ENCODE measurements at places on chromosomes 12 and 14.

GRCh38 chr14:22561661-22562579 is 27.1 kb downstream of the DAD1 start:
- DNase-seq: peak; percentile 56

DNA sequence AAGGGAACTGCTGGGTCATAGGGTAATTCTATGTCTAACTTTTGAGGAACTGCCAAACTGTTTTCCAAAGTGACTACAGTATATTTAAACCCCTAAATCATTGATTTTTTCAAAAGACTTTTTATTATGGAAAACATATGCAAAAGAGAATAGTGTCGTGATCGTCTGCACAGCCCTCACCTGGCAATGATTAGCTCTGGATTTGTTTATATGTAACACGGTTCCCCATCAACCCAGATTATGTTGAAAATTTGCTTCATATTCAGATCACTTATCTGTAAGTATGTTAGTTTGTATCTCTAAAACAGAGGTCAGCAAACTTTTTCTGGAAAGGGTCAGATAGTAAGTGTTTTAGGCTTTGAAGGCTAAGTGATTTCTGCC is 52.7 kb downstream of the CCDC92 start:
- DNase-seq: no peak

DNA sequence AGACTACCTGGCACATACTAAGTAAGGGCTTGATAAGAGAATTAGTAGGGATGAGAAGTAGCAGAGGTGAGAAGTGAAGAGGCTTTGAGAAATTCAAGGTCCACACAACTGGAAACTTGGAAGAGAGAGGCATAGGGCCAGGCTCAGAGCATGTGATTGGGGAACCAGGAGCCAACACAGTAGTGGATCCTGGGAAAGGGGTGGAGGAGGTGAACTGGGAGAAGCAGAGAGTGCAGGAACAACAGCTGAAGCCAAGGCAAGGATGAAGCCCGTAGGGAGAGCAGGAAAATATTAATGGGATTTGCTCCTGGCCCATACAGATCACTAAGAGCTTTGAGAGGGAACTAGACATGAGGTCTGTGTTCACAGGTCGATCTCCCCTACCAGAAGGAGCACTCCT is 1.4 kb upstream of the ITGB7 start:
- no peak for DNase-seq

- DNase-seq: no peak
Measured at GRCh38 chr14:83826838-83827237, 1703.1 kb upstream of the FLRT2 start.

GRCh38 chr14:104388541-104389325 is 190.8 kb upstream of the C14orf180 start:
- no peak for DNase-seq

DNA sequence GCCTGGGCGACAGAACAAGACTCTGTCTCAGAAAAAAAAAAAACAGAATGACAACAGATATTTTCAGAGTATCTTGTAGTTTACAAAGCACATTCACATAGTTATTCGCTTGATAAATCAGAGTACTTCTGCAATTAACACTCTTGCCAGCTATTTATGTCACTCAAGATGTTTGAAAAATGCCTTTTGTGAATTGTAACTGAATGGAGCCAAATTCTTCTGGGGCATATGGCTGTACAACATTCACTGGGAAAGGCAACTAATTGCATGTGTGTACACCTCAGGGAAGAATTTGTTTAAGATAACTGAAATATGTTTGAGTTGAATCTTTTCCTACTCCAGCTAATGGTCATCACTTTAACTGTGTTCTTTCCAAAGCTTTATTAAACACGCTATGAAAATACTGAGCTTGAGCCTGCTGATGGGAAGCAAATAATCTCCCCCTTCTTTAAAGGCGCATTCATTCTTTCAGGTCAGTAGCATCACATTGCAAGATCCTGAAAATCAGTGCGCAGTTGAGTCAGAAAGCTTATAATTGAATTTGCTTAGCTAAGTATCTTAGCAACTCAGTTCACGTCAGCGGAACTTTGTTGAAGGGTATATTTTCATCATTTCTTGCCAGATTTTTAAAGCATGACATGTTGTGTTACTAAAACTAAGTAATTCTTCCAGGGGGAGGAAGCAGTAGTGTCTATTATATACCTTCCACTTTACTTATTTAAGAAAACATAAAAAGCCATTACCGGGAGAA is 66.6 kb downstream of the SINHCAF start:
- no peak for DNase-seq

- no peak for DNase-seq
Measured at GRCh38 chr12:20212658-20213555, 155.4 kb upstream of the PDE3A start.

DNA sequence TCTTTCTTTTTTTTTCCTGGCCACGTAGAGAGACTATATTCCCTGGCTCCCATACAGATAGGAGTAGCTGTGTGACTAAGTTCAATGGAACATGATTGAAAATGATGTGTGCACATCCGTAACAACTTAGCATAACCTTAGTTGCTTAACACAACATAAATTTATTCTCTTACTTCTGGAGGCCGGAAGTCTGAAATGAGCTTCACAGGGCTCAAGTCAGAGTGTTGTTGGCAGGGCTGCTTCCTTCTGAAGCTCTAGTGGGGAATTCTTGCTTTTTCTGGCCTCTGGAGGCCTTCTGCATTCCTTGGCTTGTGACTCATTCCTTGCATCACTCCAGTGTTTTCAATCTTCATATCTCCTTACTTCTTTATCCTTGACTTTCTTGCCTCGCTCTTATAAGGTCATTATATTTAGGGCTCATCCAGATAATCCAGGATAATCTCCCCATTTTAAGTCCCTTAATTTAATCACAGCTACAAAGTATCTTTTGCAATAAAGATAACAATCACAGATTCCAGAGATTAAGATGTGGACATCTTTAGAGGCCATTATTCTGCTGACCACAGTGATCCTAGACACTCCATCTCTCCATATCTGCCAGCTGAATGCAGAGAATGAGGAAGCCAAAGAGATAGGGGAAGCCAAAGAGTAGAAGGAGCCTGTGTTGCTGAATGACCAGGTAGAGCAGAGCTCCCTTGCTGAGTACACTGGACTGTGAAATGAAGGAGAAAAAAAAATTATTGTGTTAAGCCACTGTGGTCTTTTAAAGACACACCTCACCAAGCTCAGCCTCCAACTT is 21.0 kb upstream of the SNX6 start:
- DNase-seq: no peak

GRCh38 chr12:123494124-123494851 is 36.3 kb downstream of the SNRNP35 start:
- no peak for DNase-seq

- no peak for DNase-seq
Measured at GRCh38 chr12:110577864-110578693, 5.0 kb downstream of the PPTC7 start.

DNA sequence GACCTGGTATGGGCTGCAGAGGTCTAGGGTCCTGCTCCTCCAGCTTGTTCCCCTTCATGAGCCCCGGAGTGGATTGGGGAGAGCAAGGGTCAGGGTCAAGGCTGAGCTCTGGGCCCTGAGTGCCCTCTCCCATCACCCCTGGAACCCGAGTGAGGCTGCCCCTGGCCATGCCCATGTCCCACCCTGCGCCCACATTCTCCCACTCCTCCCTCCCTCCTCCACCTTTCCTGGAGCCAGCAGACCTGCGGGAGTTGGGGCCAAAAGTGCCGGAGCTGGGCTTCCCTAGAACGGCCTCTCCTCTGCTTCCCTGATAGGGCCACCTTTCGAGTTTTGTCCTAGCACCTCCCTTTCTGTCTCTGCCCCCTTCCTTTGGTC is 590 bp downstream of the SCNN1A start:
- no peak for DNase-seq

DNA sequence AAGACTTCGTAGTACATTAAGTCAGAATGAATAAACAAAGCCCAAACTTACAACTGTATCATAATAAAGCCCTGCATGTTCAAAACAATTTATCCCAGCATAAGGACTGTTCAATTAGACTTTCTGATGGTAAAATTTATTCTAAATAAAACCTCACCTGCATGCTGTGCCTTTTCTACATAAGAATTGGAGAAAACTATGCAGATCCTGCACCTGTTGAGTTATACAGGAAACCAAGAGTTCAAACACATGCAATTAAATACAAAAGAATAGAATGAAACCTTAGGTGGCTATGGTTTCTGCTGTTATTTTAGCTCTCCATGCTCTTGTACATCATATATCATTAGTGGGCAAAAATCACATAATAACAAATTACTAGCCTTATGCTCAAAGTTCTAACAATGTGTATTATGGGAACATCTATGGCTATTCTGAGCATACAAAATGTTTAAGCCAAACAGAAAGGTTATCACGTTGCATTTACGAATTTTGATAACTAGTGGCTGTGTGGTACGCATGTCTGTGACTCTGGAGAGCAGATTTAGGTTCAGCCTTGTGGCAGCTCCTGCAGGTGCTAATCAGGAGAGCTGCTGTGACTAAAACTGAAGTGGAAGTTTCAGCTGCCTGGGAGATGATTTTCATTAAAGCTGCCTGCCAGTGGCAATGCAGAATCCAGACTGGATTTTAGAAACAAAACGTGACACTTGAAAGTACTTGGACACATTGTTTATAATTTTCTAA is 36.1 kb upstream of the LRFN5 start:
- no peak for DNase-seq

- DNase-seq: no peak
Measured at GRCh38 chr12:57698414-57698813, 4.5 kb downstream of the OS9 start.

DNA sequence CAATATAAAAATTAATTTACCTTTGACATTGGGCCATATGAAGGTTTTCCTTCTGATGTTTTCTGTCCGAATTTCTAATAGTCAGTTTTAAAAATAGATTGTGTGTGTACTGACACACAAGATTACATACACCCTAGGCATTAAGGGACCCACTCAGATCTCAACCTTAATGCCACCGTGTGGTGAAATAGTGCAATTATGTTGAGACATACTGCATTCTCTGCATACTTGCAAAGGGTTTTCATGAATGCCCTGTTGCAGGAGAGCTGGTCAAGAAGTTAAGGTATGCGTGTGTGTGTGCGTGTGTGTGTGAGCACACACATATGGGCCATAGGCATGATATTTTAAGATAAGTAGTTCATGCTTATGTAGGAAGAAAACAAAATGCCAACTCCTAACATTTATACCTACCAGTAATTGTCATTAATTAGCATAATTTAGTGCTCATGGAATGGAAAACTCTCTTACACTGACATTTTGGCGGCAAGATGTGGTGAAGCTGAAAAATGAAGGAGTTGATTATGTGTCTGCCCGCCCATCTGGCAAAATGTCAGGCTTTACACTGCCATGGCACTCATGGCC is 58.8 kb downstream of the PIK3C2G start:
- no peak for DNase-seq

- DNase-seq: no peak
Measured at GRCh38 chr14:100688598-100689461, 37.9 kb upstream of the DLK1 start.

GRCh38 chr12:128204711-128205110 is 62.3 kb upstream of the TMEM132C start:
- no peak for DNase-seq

GRCh38 chr12:103387385-103387784 is 108.4 kb downstream of the C12orf42 start:
- no peak for DNase-seq

GRCh38 chr12:109890620-109891170 is 9.4 kb upstream of the TCHP start:
- DNase-seq: no peak

DNA sequence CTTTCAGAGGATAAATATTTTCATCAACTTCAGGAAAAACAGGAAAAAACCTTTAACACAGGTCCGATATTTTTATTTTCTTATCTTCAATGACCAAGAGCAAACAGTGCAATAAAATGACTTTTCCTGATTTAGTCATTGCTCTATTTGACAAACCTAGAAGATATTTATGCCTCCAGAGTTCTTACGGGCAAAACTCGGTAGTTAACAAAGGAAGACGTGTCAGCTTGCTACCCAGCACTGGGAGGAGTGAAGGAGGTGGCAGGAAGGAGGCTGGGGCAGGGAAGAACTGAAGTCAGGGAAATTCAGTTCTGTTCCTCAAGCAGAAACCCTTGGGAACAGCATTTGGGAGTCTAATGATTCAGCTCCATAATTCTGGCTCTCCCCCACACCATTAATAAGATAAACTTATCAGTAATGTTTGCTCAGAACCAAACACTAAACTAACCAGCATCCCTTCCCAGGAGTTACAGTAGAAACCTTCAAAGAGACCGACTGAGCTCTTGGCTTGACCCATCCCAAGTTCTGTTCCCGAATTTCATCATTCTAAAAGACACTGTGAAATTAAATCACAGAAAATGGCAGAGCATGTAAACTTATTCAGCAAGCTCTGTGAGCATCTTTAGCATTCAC is 163.3 kb downstream of the APAF1 start:
- no peak for DNase-seq

DNA sequence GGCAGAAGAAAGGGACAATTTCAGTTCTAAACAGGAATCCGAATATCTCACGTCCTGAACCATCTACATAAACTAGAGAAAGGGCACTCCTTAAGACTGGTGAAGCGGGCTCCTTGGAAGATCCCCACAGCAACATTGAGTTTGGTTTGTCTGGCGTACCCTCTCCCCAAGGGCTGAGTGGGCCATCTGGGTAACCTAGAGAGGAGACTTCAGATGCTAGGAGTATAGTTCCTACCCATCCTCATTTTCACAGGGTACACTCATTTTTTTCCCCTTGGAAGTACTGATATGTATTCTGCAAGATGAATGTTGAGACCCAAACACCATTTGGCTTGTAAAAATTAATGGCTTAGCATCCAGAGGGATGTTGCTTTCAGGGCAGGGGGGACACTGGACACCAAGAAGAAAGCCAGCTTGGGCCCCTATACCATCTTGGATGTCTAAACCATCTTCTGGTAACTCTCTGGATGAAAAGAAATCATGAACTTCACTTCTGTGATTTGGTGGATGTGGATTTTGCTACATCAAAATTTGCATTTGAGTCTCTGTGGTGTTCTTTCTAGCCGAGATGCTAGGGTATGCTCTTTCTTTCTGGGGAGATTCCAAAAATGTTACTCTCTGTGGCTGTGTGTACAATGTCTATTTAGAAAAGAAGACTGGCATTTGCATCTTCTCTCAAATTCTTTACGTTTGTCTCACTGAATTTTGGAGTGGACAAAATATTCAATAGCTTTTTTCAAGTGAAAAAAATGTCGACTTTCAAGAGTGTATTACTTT is 97.7 kb downstream of the ETV6 start:
- no peak for DNase-seq

GRCh38 chr14:105314287-105315200 is at the start of gene PACS2:
Gene PACS2, plus strand, starts transcription at chr14:105314748. Its CDS starts 171 bp downstream, at chr14:105314919.
- DNase-seq: peak; percentile 47

- DNase-seq: no peak
Measured at GRCh38 chr12:116443821-116444589, 115.2 kb upstream of the MAP1LC3B2 start.

Measured in activated T-helper 1 cell treated with anti-CD3 and anti-CD28 coated beads, Interleukin-2, amount 50 U/mL, for 16 hours (primary cell).